Renal pelvis (tissue), 12 donors: ENCODE measurements at places on chromosomes 13 and 19. TPM values are rescaled to one million over a fixed set of nuclear protein-coding genes. Genes with fewer than 3 reads are reported as not detected.

Gene WDR88
- 1.8 TPM for polyA plus RNA-seq

GRCh38 chr19:829129-829758 lies 1.6 kb downstream of the AZU1 start:
- DNase-seq = no peak

- DNase-seq = peak; percentile 26
Measured at GRCh38 chr13:78430166-78430791, 173.1 kb downstream of the POU4F1 start.

Gene MIA
- polyA plus RNA-seq = 0.30 TPM

DNA sequence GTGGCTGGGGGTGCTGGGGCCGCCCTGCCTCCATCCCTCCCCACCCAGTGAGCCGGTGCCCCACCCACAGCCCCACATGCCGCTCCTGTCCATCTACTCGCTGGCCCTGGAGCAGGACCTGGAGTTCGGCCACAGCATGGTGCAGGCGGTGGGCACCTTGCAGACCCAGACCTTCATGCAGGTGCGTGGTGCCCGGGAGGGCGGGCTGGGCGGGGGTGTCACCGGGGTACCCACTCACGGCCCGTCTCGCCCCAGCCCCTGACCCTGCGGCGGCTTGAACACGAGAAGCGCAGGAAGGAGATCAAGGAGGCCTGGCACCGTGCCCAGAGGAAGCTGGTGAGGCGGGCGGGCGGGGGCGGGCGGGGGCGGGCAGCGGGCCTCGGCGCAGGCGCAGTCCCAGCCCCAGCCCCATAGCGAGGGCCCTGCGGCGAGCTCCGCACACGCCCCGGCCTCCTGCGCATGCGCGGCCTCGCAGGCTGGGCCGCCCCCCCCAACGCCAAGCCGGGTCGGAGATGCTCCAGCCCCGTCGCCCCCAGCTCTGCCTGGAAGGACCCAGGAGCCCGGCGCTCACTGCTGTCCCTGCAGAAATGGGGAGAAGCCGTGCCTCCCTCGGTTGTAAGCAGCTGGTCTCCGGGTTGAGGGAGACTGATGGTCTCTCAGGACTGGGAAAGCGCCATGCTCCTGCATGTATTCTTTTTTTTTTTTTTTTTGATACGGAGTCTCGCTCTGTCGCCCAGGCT lies 7.7 kb downstream of the ARHGAP45 start:
- DNase-seq = no peak

Gene PPM1N
- polyA plus RNA-seq = 0.13 TPM
